ENCODE measurements at places on chromosomes 12 and 14. TPM values are rescaled to one million over a fixed set of nuclear protein-coding genes. Genes with fewer than 3 reads are reported as not detected.

HPD gene
- total RNA-seq, result 0.27 TPM

LALBA gene
- total RNA-seq, result not detected

GRCh38 chr14:74574090-74574433, 38.0 kb downstream of the LTBP2 start:
- H3K27me3 ChIP-seq, result no peaks in the 10 kb centered on the region
- no peak overlapping the region for H3K4me3 ChIP-seq
- no peaks in the 10 kb centered on the region for H3K36me3 ChIP-seq
- H3K4me1 ChIP-seq, result no peaks in the 10 kb centered on the region

- no peaks in the 10 kb centered on the region for H3K4me1 ChIP-seq
- H3K27ac ChIP-seq, result no peak overlapping the region
- no peak overlapping the region for H3K4me3 ChIP-seq
- no peaks in the 10 kb centered on the region for H3K36me3 ChIP-seq
- H3K27me3 ChIP-seq, result no peaks in the 10 kb centered on the region
- no peak for DNase-seq
These were observed 29.6 kb downstream of the NUDT4 start for GRCh38 chr12:93407054-93407962.

GRCh38 chr12:39931857-39932256, 174.0 kb downstream of the SLC2A13 start:
- H3K27ac ChIP-seq, result no peak overlapping the region
- no peak overlapping the region for H3K4me3 ChIP-seq
- no peak for DNase-seq
- H3K27me3 ChIP-seq, result no peaks in the 10 kb centered on the region

GRCh38 chr12:63266988-63267387, 116.0 kb upstream of the AVPR1A start:
- no peaks in the 10 kb centered on the region for H3K4me1 ChIP-seq
- H3K36me3 ChIP-seq, result no peaks in the 10 kb centered on the region
- H3K27ac ChIP-seq, result no peak overlapping the region
- H3K27me3 ChIP-seq, result no peaks in the 10 kb centered on the region
- no peak for DNase-seq
- H3K4me3 ChIP-seq, result no peak overlapping the region

- H3K4me3 ChIP-seq, result no peak overlapping the region
- H3K27ac ChIP-seq, result no peak overlapping the region
- no peaks in the 10 kb centered on the region for H3K4me1 ChIP-seq
- no peaks in the 10 kb centered on the region for H3K27me3 ChIP-seq
- no peaks in the 10 kb centered on the region for H3K36me3 ChIP-seq
- no peak for DNase-seq
These were observed 38.3 kb downstream of the YLPM1 start for GRCh38 chr14:74801396-74801795.
